ENCODE measurements at places on chromosomes 1 and 21.

GRCh38 chr21:26769613-26770188, 75.5 kb downstream of the ADAMTS1 start:
- peak; percentile 63 for DNase-seq

GRCh38 chr1:21813542-21813941, 1.5 kb downstream of the LDLRAD2 start:
- no peak for DNase-seq

GRCh38 chr1:53688381-53689102, 50.4 kb downstream of the GLIS1 start:
- peak; percentile 55 for DNase-seq

DNA sequence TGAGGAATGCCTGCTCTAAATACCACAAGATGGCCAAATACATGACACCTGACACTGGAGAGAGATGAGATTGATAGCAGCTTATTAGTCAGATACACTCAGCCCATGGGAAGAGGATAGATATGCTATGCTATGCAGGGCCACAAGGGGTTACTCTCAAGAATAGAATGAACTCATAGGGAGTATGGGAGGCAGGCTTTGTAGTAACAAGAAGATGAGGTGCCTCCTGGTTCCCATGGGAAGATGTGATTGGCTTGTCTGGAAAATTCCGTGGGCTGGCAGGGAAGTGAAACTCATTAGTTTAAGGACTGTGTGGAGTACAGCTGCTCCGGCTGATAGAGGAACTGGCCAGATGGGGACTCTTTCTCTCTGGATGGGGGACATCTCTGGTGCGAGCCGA, 16.5 kb downstream of the CCDC30 start:
- no peak for DNase-seq

- no peak for DNase-seq
These were observed 31.7 kb upstream of the DNAH14 start for GRCh38 chr1:224897529-224898327.

DNA sequence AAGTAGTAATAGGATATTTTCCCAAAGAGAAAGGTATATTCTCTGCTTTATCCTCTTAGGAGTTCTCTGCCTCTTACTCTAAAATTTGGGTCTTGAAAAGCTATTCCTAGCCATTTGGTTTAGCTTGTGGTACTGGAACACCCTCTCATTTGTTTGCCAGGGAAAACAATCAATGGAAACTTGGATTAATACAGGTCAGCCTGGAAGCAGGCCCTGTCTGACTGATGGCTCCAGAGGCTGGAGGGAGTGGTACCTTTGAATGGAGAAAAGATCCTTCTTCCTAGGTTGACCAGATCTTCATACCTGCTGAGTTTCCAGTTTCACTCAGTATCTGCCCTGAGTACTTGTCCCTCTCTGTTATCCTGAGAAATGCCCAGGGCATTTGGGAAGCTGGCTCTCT, 31.7 kb upstream of the IKBKE start:
- no peak for DNase-seq

DNA sequence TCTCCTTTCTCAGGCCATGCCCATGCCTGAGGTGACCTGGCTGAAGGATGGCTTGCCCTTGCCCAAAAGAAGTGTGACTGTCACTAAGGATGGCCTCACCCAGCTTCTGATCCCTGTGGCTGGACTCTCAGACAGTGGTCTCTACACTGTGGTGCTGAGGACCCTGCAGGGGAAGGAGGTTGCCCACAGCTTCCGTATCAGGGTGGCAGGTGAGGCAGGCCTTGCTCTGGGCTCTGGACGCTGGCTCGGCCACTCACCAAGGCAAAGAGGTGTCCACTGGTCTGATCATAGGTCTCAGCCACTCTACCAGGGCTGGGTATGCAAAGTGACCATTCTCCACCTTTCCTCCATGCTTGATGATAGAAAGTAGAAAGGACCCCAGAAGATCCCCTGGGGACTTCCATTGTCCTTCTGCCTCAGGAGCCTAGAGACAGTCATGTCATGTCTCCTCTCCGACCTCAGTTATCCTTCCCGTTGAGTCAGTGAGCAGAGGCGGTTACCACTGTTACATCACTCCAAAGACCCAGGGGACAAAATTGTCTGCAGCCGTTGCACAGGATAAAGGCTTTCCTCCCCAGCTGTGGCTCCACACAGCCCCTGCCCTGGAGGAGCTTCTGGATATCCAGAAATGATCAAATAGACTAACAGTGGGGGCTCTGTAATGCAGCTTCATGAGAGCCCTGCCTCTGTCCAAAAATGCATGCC, 34.2 kb downstream of the IGFN1 start:
- no peak for DNase-seq

GRCh38 chr21:34558166-34558565, 46.2 kb upstream of the KCNE1 start:
- DNase-seq = no peak

DNA sequence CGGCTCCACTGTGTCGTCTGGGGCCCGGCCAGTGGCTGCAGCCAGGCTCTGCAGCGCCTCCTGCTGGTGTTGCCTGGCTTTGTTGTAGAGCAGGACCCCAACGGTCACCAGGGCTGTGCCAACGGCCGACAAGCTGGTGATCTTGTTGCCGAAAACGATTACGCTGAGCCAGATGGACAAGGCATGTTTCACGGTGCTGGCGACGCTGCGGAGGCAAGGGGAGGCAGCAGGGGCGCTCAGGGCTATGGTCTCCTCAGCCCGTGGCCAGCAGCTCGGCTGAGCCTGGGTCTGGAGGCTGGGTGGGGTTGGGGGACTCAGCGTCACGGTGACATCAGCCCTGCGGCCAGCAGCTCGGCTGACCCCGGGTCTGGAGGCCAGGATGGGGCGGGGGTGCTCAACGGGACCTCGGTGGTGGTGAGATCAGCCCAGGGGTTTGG, 7.0 kb upstream of the CDK11B start:
- peak; percentile 7 for DNase-seq

GRCh38 chr1:239952348-239953308, 139.1 kb upstream of the FMN2 start:
- DNase-seq = peak; percentile 3

GRCh38 chr1:109207467-109208103, 6.1 kb upstream of the SARS1 start:
- no peak for DNase-seq

GRCh38 chr1:214271174-214271858, 9.6 kb upstream of the SMYD2 start:
- peak; percentile 23 for DNase-seq

GRCh38 chr1:5754817-5755551, 237.2 kb downstream of the NPHP4 start:
- DNase-seq = no peak

DNA sequence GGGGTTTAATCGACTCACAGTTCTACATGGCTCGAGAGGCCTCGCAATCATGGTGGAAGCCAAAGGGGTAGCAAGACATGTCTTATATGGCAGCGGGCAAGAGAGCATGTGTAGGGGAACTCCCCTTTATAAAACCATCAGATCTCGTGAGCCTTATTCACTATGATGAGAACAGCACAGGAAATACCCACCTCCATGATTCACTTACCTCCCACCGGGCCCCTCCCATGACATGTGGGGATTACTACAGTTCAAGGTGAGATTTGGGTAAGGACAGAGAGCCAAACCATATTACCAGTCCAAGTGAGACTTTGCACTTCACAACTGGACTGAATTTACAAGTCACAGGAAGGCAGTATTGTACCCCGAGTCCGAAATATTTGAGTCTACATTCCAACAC, 73.9 kb upstream of the ANGPTL1 start:
- no peak for DNase-seq

DNA sequence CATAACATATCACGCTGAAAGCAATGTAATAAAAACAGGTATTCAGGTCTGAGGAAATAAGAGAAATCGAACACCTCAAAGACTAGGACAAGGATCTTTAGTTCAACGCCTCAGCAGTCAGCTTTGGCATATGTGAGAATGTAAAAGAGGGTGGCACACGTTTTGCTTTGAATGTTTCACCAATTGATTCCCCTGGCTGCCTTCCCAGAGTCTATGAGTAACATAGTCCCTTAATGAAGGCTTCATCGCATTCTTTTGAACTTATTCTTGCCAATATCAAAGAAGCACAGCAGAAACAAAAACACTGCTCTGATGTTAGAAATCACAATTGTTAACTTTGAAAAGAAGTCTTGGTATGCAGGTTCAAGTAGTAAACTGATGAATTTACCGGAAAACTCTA, 764.8 kb downstream of the ADGRL2 start:
- no peak for DNase-seq

GRCh38 chr1:22127248-22127647, 15.6 kb downstream of the WNT4 start:
- no peak for DNase-seq

DNA sequence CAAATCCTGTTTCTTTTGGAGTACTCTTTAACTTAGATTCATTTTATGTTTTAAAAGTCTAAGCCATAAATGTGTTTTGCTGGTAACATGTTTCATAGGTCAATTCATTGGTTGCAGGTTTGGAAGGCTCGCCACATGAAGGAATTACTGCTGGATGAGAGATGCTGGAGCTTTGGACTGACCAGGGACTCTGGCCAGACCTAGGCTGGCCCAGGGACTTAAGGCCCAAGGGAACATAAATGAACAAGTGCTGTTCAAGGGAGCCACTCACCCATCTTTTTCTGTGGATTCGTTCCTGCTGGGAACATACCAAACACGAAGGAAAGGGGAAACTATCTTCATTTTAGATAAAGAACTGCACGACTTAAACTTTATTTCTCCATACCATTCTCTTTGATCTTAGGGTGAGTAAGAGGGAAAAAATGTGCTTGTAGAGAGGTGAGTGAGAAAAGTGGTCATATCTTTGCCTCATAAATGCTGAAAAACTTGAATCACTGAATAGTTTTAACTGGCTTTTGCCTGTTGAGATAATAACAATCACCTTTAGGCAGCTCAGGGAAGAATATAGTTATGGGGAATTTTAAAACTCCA, 15.3 kb upstream of the SHCBP1L start:
- no peak for DNase-seq

Data from hematopoietic multipotent progenitor cell (in vitro differentiated cells).